ENCODE measurements at places on chromosomes 11 and 22. TPM values are rescaled to one million over a fixed set of nuclear protein-coding genes. Genes with fewer than 3 reads are reported as not detected.

The SLC15A3 gene
- 8.0 TPM for total RNA-seq

DNA sequence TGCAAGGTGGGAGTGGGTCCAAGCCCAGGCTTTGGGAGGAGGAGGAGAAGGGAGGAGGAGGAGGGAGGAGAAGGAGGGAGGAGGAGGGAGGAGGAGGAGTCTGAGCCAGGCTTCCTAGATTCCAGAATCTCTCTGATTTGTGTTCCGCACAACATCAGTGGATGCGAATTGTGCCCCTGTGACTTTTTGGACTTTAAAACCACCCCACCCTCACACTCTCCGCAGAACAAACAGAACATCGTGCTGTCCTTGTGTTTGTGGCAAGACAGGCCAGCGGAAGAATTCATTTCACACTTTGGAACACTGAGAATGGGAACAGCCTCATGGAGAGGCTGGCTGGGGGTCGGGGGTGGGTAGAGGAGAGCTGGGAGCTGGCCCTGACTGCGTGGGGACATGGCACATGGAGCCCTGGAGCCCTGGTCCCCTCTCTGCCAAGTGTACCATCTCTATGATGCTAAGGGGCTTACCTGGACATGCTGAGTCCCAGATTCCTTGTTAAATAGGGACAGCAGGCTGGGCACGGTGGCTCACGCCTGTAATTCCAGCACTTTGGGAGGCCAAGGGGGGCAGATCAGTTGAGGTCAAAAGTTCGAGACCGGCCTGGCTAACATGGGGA, 16.4 kb upstream of the SHANK2 start:
- DNase-seq, result no peak

The KCNJ1 gene
- not detected for total RNA-seq

The CNIH2 gene
- total RNA-seq, result 1.7 TPM

DNA sequence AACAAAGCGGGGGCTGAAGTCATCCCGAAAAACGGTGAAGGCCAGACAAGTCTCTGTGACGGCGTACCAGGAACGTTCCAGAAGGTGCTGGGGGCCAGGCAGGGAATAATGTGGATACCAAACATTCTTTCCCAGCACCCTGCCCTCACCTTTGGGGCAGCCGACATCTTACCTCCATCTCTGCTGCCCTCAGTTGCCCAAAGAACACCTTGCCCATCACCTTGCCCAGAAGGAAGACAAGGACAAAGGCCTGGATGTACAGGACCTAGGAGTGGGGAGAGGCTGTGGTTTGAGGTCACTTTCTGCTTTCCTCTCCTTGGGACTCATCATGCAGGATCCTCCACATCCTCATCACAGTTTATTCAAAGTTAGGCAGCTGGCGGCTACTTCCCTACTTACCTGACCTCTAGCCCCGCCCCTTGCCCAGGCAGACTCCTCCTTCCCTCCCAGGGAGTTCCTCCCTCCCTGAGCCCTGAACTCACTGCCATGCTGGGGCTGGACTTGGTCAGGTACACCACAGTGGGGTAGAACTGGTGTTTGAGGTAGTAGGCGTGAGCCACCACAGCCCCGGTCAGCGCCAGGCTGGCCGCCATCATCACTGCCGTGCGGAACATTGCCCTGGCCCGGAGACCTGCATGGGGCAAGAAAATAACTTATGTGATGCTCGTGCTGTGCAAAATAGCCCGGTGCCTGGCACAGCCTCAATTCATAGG, 1.2 kb downstream of the SYVN1 start:
- DNase-seq, result no peak

DNA sequence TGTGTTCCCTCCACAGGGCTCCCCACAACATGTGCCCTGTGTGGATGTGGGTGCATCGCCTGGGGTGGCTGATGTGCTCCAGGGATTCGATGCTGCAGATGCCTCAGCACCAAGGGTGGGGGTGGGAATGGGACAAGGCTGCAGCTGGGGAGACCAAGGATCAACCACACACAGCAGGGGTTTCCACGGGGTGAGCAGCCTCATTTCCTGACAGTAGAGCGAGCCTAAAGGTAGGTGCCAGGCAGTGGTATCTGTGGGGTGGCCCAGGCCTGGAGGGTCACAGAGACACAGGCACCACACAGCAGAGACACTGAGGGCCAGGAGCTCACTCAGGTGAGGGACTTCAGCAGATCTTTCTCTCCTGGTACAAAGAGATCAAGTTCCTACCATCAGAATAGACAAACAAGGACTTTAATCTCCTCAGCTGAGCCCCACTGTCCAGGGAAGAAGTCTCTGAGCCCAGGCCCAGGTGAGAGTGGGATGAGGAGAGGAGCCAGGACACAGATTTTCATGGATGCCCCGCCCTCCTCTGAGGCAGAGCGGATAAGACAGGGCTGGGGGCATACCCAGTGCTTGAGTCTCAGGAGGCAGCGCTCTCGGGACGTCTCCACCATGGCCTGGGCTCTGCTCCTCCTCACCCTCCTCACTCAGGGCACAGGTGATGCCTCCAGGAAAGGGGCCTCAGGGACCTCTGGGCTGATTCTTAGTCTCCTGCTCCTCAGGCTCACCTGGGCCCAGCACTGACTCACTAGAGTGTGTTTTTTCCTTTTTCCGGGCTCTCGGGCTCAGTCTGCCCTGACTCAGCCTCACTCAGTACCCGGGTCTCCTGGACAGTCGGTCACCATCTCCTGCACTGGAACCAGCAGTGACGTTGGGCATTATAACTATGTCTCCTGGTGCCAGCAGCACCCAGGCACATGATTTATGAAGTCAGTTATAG, 19.7 kb downstream of the GGTLC2 start:
- no peak for DNase-seq

The MFRP gene
- total RNA-seq, result not detected
